ENCODE measurements at places on chromosomes 16 and 17. TPM values are rescaled to one million over a fixed set of nuclear protein-coding genes. Genes with fewer than 3 reads are reported as not detected.

The C16orf46 gene
- total RNA-seq = 0.34 TPM

The KRTAP9-8 gene
- not detected for total RNA-seq

The ATP2A3 gene
- 19.7 TPM for total RNA-seq

The CIBAR2 gene
- total RNA-seq = not detected

The ABCA9 gene
- 15.1 TPM for total RNA-seq

The KRT33B gene
- not detected for total RNA-seq

The RASL10B gene
- 78.7 TPM for total RNA-seq

The RMI2 gene
- total RNA-seq = 0.56 TPM

The CALB2 gene
- 0.72 TPM for total RNA-seq

The TBC1D3C gene
- not detected for total RNA-seq

The ACSM2A gene
- not detected for total RNA-seq

The SHCBP1 gene
- 1.5 TPM for total RNA-seq

The RDM1 gene
- not detected for total RNA-seq

The DYNC1LI2 gene
- total RNA-seq = 73.8 TPM

The TCF25 gene
- 103 TPM for total RNA-seq

The MT1M gene
- 9.2 TPM for total RNA-seq

The NT5M gene
- total RNA-seq = 5.3 TPM

The USP31 gene
- 23.8 TPM for total RNA-seq

Measured in heart left ventricle (tissue), 16 donors.